Activated T-cell treated with anti-CD3 and anti-CD28 coated beads, Interleukin-2, amount 50 U/mL, for 24 hours (primary cell): ENCODE measurements at places on chromosomes 5 and 9.

- no peak for DNase-seq
Measured at GRCh38 chr5:34869256-34869655, 30.3 kb downstream of the TTC23L start.

DNA sequence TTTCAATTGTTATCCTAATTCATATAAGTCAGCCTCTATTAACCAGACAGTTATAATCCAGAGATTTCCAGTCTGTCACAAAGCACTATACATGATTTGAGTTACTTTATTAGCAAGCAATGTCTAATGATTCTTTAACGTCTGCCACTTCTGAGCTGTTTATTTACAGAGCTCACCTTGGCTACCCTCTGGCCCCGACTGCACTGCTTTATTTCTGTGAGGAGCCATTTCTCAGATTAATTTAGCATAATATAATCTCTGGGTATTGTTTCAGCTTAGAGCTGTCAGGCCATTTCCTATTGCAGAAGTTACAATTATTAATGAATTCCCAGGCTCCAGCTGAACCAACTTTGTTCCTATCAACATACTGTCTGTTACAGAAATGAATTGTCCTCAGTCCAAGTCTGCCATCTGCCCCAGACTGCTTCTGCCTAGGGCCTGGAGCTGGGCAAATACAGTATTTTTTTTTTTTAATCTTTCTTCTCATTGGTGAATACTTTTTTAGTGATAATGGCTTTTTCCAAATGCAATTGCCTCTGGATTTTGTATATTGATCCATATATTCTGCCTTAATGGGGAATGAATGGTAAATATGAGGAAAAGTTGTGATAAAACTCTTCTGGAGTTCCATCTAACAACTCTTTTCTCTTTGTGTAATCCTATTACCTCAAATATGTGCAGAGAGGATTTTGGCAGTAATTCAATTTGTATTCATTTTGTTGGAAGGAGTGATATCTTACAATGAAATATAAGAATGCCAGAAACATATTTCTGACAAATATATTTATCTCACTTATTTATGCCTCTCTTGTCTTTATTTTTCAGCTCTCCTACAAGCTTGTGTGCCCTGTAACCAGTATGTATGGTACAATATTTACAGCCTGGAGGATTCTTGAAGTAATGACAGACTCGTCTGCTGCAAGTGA is 104.7 kb downstream of the FOCAD start:
- no peak for DNase-seq

DNA sequence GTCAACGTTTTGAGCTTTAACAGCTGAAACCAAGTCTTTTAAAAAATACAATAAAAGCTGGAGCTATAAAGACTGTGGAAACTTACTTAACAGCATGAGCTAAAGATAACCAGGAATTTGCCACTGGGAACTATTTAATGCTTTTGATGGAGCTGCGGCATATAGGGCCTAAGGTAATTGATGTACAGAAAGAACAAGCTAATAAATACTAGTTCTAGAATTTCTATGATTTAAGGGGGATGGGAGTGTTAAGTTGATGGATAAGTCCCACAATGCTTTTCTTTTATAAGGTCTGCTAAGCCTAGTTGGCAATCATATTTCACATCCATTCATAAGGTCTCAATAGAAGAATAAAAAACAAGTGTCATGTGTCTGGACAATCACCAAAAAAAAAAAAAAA is 334.0 kb upstream of the DMAC1 start:
- no peak for DNase-seq

DNA sequence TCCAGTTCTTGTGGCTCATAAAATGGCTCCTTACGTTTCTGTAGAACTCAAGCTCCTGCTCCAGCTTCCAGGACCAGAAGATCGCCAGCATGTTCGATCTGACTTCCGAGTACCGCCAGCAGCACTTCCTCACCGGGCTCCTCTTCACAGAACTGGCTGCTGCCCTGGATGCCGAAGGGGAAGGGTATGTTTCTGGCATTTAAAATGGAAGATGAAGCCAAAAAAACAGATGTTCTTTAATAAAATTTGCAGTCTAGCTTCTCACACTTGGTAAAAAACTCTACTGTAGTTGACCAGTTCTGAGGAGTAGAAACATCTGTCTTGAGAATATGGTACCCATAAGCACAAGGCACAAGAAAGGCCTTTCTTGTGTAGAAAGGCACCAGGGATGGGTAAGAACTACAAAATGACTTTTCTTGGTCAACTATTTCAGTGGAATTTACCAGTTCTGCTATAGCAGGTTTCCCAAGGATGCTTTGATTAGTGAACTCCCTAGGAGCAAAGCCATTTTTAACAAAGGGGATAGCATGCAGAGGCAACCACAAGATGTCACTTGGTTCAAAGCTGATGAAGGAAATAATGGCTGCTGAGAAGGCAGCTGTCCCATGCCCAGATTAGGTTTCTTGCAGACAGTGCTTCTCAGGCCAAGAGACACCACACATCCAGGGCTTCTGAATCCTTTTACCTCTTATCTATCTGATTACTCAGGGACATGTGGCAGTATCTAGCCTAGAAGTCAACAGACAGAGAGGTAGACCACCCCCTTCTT is 192.4 kb downstream of the DOCK8 start:
- DNase-seq = no peak

DNA sequence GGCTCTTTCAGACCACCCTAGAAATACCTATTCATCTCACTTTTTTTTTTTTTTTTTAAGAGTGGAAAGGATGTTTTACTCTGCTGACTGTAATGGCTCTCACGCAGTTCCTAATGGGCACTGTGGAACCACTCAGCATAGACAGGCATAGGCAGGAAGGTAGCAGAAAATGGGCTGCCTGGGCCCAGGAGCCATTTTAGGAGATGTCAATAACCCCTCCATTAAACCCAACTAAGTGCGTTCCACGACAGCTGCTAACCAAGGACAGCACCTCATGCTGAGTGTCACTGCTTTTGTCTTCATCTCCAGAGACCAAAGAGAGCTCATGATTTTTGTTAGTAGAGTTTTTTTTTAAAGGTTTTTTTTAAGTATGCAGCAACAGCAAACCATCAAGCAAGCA is 15.3 kb downstream of the MAP1B start:
- DNase-seq = no peak

DNA sequence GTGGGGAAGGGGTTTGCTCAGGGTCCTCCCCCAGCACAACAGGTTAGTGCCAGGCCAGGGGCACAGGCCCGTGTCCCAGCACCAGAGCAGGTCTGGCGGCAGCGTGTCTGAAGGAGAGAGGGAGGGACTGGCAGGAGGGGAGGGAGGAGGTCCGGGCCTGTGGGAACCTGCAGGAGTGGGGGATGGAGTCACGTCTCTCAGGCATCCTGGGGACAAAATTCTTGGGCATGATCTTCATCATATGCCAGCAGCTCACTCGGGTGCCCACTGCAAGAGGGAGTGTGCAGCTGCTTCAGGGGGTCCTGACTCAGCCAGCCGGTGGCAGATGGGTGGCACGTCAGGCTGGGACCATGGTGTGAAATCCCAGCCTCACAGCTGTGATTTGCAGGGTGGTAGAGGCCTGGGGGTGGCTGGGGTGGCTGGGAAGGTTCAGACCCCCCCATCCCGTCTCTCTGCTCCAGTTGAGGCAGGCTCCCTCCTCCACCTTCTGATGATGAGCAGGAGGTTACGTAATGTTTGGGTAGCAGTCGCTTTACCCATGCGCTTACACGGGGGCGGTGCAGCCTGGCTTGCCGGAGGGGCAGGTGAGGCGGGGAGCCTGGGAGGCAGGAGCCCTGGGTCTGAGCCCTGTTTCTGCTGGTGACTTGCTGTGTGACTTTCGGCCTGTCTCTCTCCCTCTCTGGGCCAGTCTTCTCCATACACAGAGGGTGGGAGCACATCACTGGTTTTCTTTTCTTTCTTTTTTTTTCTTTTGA is 40.5 kb downstream of the NCS1 start:
- DNase-seq = no peak

GRCh38 chr5:171433982-171434676 is 14.7 kb downstream of the FGF18 start:
- no peak for DNase-seq

GRCh38 chr9:89185980-89186379 is 7.4 kb upstream of the SHC3 start:
- no peak for DNase-seq

DNA sequence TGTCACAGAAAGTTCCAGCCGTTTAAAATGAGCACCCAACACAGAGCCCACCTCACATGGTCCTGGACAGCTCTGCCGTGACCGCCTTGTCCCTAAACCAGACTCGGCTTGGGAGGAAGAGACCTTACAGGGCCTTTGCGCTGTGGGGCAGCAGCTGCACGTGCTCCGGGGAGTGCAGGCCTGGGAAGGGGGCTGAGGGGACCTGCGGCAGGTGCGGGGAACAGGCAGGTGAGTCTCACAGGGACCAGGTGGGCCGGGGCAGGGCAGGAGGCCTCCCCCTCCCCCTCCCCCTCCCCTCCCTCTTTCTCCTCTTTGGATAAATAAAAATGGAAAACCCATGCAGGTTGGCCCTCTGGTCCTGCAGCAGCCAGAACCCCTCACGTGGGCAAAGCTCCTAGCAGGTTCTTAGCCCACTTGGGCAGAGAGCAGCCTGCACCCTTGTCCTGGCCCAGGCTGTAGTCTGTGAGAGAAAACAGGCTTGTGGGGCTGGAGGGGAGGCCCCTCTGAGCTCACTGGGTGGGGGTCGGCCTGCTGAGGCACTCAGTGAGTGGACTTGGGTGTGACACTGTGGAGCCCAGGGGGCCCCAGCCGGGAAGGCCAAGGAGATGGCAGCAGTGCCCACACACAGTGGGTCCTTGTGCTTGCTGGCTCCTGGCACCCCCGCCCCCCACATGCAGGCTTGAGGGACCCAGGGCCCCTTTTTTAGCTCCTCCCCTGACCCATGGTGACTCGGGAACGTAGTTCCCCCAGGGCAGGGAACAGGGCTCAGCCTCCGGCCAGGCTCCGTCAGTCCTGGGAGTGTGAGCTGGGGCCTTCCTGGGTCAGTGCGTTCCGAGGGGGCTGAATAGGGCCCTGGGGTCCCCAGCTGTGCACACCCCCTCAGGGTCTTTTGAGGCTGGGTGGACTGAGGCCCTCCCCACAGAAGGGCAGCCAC is 40.0 kb upstream of the CACNA1B start:
- DNase-seq = no peak

GRCh38 chr5:168578538-168579487 is at the start of gene PANK3:
Gene PANK3 (minus strand): TSS chr5:168579368. CDS start chr5:168579283, 85 bp downstream.
- no peak for DNase-seq

DNA sequence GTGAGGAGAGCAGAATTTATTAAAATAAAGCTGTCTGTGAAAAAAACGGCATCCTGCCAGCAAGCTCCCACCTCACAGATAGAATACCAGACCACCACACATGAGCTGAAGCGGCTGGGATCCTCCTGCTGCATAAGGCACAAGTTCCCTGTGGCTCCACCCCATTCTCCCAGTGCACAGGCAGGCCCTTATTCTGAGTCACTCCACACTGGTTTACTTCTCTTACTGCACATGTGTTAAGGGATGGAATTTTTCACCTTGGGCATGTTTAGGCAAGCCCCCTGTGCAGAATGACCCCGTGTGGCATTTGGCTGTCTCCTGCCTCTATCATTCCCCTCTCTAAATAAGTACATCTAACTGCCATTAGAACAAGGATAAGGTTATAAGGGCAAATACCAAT is 115.0 kb upstream of the ELAVL2 start:
- no peak for DNase-seq

- no peak for DNase-seq
Measured at GRCh38 chr5:133741396-133741795, 129.1 kb upstream of the FSTL4 start.

GRCh38 chr5:149125386-149125891 is 15.9 kb upstream of the ABLIM3 start:
- no peak for DNase-seq

DNA sequence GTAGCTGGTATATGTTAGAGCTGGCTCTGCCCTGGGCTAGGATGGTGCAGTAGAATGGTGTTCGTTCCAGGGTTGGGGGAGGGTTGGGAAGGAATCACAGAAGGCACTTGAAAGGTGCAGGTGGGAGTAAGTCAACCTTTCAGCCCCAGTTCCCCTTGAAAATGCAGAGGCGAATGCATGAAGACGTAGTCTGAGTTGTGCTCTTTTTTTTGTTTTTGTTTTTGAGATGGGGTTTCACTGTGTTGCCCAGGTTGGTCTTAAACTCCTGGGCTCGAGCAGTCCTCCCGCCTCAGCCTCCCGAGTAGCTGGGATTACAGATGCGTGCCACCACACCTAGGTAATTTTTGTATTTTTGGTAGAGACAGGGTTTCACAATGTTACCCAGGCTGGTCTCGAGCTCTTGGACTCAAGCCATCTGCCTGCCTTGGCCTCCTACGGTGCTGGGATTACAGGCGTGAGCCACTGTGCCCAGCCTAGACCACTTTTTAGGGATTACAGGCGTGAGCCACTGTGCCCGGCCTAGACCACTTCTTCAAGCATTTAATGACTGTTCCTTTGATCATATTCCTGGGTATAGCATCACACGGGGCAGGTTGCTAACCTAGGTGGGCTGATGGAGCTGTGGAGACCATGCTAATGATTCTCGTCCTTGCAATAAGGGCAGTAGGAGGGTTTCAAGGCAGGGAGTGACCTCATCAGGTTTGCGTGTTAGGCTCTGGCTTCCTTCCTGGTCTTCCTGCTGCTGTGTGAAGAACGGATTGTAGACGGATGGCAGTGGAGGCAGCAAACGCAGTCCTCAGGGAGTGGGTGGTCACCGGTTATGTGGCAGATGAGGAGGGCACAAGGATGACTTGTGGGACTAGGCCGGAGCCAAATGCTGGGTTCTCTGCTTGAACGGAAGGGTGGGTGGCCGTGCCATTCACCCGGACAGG is 13.7 kb downstream of the EHMT1 start:
- no peak for DNase-seq

DNA sequence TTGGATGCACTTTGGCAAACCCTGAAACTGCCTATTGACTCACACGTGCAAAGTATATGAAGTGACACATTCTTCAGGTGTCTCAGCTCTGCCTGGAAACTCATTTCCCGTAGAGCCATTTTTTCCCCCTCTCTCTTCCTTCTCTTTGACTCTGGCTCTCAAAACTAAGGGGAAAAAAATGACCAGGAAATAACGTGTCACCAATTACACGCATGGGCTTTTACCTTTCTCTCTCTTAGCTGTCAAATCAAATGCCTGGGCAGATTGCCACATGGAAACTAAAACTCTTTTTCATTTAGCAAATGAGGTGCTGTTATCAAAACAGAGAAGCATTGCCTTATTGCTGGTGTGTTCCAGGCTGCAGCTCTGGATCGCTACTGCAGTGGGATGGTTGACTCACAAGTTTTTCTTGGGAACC is 18.3 kb upstream of the IFNK start:
- DNase-seq = no peak

DNA sequence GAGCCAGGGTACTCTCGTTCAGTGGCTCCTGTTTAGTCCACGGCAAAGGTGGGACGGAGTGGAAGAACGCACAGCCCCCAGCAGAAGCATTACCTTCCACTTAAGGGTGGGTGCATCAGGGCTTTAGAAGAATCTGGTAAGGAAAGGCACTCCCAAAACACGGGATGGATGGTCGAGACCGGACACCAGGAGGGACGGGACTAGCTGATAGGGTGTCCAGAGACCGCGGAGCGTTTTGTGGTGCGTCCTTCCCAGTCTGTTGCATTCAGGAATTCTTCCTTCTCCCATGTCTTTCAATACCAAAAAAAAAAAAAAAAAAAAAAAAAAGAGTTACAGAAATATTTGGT is 545 bp upstream of the CTSV start:
- DNase-seq = no peak
